ENCODE measurements at places on chromosomes 3 and 15.
A peak's percentile ranks its signal among the peaks of the same experiment; 100 is the strongest.

- no peak for DNase-seq
These were observed 73.9 kb downstream of the PEX5L start for GRCh38 chr3:179962629-179963387.

- no peak for DNase-seq
These were observed 158.2 kb downstream of the RPLP1 start for GRCh38 chr15:69610858-69611257.

DNA sequence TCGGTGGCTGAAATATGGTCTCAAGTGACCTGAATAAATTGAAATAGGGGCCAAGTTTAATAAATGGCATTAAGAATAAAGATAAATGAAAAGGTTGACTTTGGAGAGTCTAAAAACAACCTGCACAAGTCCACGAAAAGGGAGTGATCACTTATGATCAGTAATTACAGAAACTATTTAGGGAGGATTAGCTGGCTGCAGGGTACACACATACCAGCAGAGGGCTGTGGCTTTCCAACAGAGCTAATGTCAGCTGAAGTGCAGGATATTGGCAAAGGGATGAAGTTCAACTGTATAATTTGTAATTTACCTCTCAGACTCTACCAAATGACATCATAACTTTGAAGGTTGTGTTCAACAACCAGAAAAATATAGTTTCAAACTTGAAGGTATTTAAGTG is 86.8 kb downstream of the SYNPR start:
- DNase-seq: no peak

DNA sequence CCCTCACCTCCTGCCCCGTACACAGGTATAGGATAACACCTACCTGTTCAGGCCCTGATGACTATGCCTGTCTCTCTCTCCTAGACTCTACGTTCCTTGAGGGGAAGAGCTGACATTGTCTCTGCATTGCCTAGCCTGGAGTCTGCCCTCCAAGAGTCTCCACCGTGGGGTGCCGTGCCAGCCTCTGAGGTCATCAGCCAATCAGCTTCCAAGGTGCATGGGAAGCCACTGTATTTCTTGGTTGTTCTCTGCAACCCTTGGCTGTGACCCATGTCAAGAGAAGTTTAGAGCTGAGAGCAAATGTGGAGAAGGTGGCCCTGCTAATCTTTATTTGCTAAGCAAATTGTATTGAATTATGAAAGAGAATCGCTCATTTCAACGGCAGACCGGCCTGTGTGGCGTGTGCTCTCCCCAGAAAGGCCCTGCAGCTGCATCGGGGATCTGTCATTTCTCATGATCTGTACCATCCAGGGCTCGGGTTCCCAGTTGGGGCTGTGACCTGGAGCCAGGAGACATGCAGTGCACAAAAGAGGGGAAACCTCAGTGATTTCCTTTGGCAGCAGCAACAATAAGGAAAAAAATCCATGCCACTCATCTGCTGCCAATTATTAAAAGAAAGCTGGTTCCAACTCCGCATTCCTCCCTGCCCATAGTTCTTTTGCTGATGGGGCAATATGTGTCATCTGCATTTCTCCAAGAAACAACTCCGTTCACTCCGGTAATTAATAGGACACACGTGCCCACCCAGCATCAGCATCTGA is 182.2 kb downstream of the MEGF11 start:
- no peak for DNase-seq

DNA sequence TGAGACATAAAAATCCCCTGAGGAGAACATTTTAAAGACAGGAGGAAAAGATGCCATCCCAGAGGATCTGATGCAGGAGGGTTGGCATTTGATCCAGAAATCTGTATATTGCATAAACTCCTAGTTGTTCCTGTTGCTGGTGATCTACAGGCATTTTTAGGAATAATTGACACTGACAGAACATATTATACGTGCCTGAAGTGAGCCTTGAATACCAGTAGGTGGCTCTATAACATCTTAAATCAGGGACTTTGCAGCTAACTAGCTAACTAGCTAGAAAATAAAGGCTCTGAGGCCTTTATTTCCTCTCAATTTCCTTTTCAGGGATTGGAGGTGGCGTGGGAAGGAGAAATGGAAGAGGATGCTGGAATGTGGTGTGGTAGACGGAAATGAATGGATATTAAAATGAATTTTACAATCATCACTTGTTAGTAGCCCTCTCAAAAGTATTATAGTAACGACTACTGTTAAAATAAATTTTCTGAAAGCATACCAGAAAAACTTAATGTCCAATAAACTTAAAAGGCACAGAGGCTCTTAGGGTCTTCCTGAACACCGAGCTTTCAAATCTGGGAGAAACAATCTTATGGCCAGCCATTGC is 73.8 kb upstream of the ZBED2 start:
- DNase-seq: peak; percentile 51

- no peak for DNase-seq
These were observed 26.2 kb downstream of the LPP start for GRCh38 chr3:188180114-188180513.

GRCh38 chr15:65553691-65554090 is 23.4 kb downstream of the HACD3 start:
- no peak for DNase-seq

- peak; percentile 5 for DNase-seq
These were observed 233.9 kb upstream of the CADM2 start for GRCh38 chr3:84724877-84725276.

- no peak for DNase-seq
These were observed 960.2 kb downstream of the TUSC7 start for GRCh38 chr3:117669774-117670173.

GRCh38 chr3:51422211-51422610 is 31.1 kb downstream of the RBM15B start:
- DNase-seq: no peak

- peak; percentile 85 for DNase-seq
These were observed 23.4 kb upstream of the GALNT15 start for GRCh38 chr3:16151109-16151508.

DNA sequence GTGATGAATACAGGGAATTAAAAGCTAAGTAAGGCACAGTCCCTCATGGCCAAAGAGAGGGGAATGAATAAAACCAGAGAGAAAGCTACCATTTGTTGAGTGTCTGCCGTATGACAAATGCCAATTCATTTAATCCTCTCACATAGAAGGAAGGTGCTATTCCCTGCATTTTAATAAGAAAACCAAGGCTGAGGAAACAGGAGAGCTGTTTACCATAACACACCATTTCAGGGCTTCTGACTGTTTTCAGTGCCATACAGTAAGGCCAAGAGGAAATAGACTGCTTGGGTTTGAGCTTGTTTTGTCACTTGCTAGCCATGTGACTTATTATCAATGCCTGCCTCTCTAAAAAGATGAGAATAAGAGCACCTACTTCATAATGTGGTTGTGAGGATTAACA is 10.1 kb downstream of the BTBD1 start:
- DNase-seq: no peak

DNA sequence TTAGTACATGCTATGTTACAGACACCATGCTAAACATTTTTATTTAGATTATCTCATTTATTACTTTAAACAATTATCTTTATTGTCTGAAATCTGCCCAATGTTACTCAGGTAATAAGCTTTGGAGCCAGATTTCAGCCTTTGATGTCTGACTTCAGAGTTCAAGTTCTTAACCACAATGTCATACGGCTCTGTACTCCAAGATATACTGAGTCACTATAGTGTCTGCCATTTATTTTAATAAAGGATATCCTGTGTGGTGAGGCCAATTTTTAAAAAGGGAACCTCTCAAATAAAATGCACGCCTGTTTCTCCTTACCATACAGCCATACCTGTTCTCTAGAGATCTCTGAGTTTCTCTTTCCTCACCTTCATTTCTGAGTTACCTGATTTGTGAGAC is 193.1 kb downstream of the EPHA3 start:
- no peak for DNase-seq

DNA sequence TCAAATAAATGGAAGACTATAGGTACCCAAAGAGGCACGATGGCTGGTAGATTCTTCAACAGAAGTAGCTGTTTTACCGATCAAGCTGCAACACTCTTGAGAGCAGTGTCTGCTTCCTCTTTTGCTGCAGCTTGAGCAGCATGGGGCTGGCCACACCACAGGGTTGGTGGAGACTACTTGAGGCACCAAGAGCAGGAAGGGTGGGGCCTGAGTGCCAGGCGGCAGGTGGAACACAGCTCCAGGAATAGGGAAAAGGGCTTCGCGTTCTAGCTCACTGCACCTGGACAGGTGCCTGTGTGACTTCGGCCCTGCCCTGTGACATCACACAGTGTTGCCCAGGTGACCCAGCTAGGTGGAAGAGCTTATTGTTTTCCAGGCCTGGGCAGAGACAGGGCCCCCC is at the start of gene CCDC33:
CCDC33 (plus strand) TSS at position 365 of the 400 bp plus-strand sequence. CDS start 394 bp downstream, outside the sequence.
- peak; percentile 23 for DNase-seq

GRCh38 chr3:72338942-72339669 is 509.1 kb downstream of the SHQ1 start:
- DNase-seq: peak; percentile 93

GRCh38 chr15:83205725-83206324 is 1.8 kb downstream of the HDGFL3 start:
- no peak for DNase-seq

- DNase-seq: no peak
These were observed 70.9 kb upstream of the TMEM115 start for GRCh38 chr3:50430191-50430590.

- DNase-seq: peak; percentile 25
These were observed 12.6 kb downstream of the SLC24A1 start for GRCh38 chr15:65634356-65634755.

DNA sequence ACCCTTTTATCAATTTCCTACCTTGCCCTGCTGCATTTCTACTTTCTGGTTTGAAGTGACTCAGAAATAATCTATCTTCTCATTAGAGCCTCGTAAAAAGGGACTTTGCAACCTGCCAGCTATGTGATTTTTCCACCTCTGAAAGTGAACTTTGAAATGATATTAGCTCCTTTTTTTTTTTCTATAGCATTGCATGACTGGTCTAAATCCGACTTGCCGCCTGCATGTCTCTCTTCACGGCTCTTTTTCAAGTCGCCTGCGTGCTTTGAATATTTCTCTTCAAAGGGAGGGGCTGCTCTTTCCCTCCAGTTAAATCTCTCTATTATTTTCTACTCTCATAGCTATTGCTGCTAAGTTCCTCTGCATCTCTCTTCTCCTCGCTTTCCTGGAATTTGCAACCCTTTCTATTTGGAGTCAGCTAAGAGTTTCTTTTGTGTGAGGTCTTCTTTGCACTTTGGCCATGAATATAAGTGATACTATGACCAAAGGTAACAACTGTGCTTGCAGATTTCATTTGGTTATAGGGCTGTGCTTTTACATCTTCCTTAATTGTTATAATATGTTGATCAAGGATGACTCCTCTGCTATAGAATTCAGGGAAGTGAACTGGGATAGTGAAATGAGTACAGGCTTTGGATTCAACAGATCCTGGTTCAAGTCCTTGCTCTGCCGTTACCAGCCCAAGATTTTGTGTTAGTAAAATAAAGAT is 541.1 kb downstream of the AGBL1 start:
- DNase-seq: no peak

DNA sequence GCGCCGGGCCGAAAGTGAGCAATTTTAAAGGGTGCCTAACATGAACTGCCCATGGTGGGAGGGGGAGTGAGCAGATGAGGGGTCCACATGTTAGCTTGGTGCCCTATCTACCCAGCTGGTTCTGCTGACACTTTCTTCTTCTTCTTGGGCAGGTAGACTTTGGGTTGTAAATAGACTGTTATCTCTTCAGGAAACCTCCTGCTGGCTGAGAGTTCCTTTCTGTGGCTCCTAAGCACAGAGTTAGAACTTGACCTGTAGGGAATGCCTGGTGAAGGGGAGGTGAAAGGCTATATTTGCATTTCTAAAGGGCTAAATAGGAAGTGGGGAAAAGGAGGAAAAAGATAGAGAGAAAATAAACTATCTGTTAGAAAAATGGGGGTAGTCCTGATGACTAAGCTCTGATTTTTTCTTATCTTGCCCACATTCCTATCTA is 521.4 kb upstream of the TGFBR2 start:
- no peak for DNase-seq

DNA sequence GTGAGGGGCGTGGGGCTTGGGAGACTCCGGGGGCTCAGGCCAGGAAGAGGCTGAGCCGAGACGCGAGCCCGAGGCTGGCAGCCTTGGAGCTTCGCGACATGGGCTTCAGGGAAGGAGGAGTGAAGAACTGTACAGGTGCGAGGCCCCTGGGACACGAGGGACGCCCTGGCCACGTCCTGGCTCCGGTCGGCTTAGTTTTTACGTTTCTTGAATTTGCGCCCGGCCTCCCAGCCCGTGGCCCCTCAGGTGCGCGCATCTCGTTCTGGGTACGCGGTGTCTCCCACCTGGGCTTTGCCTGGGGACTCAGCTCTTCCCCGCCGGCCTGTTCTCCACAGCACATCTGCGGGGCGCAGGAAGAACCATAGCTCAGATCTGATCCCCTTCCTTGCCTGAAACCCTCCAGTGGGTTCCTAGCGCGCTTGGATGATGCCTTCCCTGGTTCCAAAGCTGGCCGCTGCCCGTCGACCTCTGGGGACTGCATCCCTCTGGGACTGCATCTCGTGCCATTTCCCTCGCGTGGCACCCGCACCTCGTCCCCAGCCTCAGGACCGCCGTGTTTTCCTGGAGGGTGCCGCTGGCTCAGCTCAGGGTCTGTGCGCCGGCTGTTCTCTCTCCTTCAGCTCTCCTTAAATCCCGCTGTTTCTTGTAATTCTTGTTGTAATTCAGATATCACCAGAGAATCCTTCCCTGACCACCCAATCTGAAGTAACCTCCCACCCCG is 614 bp downstream of the CHCHD6 start:
- no peak for DNase-seq

DNA sequence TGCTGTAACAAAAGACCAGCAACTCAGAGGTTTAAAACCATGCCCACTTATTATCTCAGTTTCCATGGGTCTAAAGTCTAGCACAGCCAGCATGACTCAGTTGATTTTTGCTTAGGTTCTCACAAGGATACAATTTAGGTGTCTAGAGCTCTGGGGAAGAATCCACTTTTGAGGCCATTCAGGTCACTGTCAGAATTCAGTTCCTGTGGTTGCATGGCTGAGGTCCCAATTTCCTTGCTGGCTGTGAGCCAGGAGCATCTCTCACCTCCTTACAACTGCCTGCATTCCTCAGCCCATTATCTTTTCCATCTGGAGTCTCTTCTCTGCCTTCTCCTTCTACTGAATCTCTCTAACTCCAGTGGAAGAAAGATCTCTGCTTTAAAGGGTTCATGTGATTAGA is 240.5 kb upstream of the CFAP20DC start:
- no peak for DNase-seq

- no peak for DNase-seq
These were observed 11.3 kb downstream of the PPARG start for GRCh38 chr3:12300137-12300536.

DNA sequence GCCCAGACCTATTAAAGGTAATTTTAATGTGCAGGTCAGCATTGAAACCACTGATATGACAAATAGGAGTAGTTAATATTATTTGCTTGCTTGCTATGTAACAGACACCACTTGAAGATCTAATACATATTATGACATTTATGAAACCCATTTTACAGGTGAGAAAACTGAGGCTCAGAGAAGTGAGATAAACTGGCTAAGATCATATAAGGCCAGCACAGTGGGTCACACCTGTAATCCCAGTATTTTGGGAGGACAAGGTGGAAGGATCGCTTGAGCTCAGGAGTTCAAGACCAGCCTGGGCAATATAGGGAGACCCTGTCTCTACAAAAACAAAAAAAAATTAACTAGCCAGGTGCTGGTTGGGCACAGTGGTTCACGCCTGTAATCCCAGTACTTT is 33.1 kb upstream of the EIF4A2 start:
- no peak for DNase-seq
